ENCODE measurements at places on chromosomes 7 and 10.

DNA sequence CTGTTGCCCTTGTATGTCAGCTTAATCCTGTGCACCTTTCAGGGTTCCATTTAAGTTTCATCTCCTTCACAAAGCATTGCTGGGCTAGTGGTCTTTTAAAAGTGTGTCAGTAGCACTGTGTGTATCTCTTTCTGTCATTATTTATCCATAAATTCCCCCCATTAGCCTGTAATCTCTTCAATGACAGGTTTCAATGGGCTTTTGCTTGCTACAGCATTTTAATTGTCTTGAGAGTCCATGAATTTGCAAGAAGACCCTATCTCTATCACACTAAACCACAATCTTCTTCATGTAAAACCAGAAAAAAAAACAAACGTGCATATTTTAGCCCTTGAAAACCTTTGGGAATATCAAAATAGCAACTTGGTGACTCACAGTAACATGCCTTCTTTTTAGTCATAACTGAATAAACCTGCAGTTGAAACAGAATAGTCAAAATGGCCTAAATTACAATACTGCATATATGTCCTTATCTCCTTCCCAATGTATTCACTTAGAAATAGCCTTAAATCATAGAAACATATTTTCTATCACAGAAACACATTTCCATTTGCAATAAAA is 118.6 kb downstream of the PON1 start:
- no peak for DNase-seq

DNA sequence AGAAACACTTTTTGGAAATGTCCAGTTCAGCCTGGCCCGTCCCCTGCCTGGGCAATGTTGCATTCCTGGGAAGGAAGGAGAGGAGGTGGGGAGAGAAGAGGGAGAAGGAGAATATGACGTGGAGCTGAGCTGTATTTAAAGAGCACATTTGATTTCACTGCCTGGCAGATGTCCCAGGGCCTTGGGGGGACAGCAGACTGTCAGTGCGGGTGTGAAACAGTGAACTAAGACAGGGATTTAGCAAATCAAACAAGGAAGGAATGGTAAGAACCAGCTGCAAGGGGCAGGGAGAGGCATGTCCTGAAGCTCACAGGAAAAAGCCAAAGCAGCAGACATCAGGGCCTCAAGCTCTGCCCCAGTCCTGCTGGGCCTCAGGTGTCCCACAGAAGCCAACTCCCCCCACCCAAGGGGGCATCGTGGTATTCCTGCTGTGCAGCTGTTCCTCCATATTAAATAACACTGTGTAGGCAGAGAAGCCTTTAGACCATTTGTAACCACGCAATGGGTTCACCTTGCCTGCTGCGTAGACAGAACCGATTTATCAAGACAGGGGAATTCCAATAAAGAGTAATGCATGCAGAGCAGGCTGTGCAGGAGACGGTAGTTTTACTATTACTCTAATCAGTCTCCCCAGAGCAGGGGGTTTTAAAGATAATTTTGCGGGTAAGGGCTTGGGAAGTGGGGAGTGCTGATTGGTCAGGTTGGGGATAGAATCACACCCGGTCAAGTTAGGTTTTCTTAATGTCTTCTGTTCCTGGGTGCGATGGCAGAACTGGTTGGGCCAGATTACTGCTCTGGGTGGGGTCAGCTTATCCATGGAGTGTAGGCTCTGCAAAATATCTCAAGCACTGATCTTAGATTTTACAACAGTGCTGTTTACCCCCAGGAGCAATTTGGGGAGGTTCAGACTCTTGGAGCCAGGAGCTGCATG is 18.3 kb downstream of the LEP start:
- no peak for DNase-seq

- no peak for DNase-seq
These were observed 13.7 kb upstream of the CLDN4 start for GRCh38 chr7:73817121-73817520.

DNA sequence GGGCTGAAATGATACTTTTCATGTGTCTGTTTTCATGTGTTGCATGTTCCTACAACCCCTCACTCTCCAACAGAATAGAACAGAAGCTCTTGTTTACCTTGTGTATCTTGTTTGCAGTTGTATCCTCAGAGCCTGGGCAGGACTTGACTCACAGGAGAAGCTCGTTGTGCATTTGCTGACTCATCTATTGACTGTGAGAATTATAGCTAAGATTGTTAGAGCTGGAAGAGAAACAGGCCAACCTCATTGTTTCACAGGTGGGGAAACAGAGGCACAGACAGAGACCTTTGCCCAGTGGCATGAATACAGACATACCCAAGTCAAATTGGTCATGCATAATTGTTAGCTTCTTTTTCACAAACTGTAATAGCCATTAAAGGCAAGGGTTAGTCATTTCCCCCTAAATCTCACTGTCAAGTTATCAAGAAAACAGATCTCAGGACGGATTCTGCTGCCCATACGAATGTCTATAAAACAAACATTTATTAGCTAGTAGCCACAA is 4.6 kb upstream of the TSPAN15 start:
- DNase-seq = no peak

DNA sequence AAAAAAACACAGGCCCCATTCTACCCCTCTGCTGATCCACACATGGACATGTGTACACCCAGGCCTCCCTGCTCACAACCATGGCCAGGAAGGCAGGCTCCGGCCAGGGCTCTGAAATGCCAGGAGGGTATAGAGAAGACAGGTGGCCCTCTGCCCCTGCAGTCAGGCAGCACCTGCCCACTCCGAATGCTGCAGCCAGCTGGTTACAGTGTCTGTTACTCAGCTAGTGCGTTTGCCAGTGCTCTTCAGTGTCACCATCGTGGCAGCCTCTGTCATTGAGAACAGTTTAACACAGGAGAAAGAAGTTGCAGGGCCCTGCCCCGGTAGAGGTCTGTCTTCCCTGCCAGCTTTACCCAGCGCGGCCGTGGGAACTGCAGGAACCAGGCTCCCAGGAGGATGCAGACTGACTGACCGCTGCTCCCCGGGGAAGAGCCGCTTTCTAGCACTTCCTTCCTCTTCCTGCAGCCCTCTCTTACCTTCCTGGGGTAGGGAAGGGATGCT is 128.8 kb upstream of the FAM20C start:
- no peak for DNase-seq

- DNase-seq = no peak
These were observed 10.4 kb downstream of the TMEM184A start for GRCh38 chr7:1545417-1546246.
